ENCODE measurements at places on chromosomes 13 and 19.

GRCh38 chr19:33090179-33090578 lies 9.2 kb downstream of the GPATCH1 start:
- DNase-seq, result no peak

GRCh38 chr19:43639519-43640423 lies at the start of gene CADM4:
TSS of gene CADM4 (minus strand) at chr19:43639850. CDS start at chr19:43639790, 60 bp downstream.
- DNase-seq, result no peak

DNA sequence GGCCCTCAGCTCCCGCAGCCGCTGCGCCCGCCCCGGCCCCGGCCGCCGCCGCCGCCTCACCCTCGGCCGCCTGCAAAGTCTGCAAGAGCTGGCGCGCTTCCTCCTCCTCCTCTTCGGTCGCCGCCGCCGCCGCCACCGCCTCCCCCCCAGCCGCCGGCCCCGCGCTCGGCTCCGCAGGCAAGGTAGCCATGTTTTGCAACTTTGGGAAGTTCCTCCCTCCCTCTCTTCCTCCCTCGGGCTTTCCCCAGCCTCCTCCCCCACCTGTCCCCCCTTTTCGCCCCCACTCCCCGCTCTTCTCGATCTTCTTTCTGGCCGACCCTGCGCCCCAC lies 433 bp downstream of the SIX5 start:
- DNase-seq, result no peak

DNA sequence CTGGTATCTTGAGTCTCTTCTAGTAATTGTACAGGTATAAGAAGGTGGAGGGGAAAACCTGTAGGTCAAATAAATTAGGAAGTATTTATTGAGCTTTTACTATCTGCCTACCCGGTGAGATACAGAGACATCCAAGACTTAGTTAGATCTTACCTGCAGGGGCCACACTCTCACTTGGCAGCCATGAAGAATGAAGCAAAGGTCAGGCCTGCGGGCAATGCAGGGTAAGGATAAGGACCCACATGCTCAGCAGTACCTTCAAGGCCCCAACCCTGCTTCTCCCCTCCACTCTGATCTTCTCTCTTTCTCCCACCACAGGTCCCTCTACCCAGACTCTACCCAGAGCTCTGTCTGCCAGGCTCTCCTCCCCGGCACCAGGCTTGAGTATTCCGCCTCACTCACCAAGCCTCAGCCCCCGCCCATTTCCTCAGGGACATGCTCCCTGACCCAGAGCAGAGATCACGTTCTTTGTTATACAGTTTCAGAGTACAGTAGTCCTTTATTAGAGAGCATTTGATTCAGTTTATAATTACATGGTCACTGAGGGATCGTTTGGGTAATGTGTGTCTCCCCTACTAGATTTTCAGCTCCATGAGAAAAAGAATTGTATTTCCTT lies 18.9 kb upstream of the CLDN10 start:
- no peak for DNase-seq

- no peak for DNase-seq
These were observed 823 bp downstream of the DOCK6 start for GRCh38 chr19:11261431-11261970.

DNA sequence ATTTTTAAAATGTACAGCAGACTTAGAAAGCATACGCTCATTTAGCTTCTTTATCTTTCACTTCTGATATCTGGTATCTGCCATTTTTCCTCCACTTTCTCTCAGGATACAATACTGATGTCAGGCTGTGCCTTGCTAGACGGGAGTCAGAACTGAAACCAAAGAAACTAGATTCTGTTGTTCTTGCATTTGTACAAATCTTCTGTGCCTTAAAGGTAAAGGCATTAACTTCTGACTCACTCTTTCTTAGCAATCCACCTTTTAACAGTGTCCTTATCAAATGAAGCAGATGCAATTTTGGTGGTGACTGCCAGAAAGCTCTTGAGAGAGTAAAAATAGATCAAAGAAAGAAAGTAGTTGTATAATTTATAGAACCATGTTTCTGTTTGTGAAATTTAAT lies 370.4 kb downstream of the PCDH20 start:
- no peak for DNase-seq

DNA sequence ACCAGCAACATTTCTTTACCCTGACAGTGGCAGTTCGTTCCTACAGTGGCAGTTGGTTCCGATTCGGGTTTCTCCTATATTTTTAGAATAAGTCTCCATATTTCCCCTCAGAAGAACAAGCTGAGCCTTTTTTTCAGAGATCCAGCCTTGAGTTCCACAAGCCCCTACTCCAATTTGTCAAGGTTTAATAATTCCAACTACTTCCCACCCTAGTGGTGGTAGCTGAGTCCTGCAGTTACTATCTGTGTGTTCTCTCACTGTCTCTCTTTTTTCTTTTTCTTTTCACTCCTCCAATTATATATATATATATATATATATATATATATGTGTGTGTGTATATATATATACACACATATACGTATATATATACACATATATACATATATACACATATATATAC lies 1347.3 kb downstream of the PCDH9 start:
- DNase-seq, result no peak

Measured in skin of body (tissue), 3 donors.